Activated CD4-positive, alpha-beta T cell treated with anti-CD3 and anti-CD28 coated beads for 4 hours (primary cell): ENCODE measurements at places on chromosomes 5 and 9.

GRCh38 chr9:86175743-86176456 is 76.5 kb upstream of the GOLM1 start:
- DNase-seq = no peak

DNA sequence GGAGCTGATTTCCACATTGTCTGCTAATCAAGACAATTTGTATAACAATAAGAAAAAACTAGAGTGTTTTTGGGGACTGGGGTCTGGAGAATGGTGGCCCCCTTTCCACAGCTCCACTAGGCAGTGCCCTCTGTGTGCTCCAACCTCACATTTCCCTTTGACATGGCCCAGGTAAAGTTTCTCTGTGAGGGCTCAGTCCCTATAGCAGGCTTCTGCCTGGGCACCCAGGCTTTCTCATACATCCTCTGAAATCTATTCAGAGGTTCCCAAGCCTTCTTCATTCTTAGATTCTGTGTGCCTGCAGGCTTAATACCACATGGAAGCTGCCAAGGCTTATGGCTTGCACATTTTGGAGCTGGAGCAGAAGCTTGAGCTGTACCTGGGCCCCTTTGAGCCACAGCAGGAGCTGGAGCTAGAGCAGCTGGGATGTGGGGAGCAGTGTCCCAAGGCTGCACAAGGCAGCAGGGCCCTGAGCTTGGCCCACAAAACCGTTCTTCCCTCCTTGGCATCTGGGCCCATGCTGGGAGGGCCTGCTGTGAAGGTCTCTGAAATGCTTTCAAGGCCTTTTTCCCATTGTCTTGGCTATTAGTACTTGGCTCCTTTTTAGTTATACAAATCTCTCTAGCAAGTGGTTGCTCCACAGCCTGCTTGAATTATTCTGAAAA is 49.1 kb upstream of the VPS13A start:
- DNase-seq = no peak

DNA sequence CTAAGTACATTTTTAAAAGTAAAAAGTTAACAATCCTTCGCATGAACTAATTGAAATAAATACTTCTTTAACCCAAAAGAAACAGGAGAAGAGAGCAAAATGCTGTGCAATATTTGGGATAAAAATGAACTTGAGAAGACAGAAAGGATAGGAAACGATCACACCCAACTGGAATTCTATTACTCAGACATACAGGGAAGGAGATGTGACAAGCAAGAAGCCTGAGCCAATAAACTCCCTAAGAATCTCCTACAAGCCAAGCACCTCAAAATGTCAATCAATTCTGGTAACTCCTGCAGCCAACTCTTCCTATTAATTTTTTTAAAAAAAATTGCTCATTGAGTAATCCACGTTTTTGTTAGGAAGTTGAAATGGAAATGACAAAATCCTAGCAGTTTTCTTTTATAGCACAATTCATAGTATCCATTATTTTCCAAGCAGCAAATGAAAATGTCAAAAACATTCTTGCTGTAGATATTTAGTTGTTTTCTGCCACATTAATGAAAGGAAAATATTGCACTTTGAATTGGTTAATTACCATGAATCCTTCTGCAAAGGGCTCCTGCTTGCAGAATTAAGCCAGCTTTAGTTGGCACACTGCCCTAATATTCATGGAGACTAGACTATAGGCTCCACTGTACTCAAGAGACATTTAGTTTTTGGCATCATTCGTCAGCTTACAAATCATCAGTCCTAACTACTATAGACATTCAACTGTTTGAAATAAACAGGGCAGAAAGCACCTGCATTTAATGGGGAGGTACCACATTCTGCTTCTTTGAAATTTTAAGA is 89.0 kb downstream of the RFX3 start:
- no peak for DNase-seq

DNA sequence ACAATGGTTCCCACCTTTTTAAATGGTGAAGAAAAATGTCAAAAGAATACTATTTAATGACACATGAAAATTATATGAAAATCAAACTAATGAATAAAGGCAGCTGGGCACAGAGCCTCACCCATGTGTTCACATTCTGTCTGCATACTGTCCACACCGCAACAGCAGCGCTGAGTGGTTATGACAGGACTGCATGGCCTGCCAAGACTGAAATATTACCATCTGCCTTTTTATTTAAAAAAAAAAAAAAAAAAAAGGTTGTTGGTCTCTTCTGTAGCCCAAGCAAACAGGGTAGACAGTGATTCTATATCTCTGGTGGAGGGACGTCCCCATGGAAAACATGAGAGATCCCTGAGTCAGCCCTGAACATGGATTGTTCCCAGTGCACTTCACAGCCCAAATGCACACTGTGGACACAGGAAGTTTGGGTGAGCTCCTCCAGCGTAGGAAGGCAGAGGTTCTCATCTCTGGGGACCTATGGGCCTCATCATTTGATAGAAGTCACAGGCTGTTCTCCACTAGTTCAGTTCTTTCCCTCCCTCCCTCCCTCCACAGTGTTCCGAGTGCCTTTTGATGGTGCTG is 44.9 kb upstream of the SHC3 start:
- no peak for DNase-seq

DNA sequence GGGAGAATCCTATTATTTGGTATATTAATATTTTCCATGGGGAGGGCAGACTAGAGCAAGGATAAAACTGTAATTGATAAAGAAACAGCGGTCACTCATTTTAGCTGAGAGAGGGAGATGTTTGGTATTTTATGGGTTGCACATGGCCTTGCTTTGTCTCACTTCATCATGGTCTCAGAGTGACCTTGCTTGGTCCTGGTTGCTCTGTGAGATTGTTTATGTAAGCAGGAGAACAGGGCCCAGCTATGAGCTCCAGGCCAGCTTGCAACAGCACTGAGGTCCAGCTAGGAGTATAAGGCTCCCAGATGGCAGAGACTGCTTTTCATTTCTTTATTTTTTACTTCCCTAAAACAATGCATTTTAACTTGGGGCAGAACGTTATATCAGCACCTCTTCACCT is 50.7 kb downstream of the ZNF622 start:
- DNase-seq = no peak

GRCh38 chr5:112004867-112005622 is 248.1 kb upstream of the NREP start:
- DNase-seq = no peak

DNA sequence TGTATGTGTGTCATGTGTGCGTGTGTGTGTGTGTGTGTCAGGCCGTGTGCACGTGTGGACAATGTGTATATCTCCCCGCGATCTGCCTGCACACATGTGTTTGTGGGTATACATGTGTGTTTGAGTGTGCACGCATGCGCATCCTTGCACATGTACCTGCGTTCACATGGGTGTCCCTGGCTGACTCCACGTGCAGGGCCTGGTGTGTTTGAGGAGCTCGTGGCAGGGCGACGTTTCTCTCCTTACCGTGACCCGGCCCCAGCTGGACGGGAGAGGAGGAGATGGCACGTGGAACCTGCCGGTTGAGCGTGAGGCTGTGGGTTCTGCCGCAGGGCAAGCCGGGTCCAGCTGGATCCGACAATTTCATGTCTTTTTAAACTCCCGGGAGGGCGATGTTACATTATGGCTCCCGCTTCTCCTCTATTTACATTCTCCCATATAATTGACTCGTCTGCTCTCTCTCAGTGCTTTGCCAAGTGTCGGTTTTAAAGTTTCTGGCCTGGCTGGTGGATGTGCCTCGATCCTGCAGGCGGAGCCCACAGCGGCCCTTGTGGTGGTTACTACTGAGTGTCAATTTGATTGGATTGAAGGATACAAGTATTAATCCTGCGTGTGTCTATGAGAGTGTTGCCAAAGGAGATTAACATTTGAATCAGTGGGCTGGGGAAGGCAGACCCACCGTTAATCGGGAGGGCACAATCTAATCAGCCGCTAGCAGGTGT is 5.9 kb downstream of the COL5A1 start:
- no peak for DNase-seq

- DNase-seq = no peak
Measured at GRCh38 chr9:131406563-131407436, 12.9 kb downstream of the PRRC2B start.

GRCh38 chr9:35868933-35869332 is 1.3 kb downstream of the OR13J1 start:
- no peak for DNase-seq

GRCh38 chr5:132214491-132214890 is 13.2 kb downstream of the P4HA2 start:
- no peak for DNase-seq
